Ammon's horn (tissue), 1 donor: ENCODE measurements at places on chromosomes 1 and 21.

DNA sequence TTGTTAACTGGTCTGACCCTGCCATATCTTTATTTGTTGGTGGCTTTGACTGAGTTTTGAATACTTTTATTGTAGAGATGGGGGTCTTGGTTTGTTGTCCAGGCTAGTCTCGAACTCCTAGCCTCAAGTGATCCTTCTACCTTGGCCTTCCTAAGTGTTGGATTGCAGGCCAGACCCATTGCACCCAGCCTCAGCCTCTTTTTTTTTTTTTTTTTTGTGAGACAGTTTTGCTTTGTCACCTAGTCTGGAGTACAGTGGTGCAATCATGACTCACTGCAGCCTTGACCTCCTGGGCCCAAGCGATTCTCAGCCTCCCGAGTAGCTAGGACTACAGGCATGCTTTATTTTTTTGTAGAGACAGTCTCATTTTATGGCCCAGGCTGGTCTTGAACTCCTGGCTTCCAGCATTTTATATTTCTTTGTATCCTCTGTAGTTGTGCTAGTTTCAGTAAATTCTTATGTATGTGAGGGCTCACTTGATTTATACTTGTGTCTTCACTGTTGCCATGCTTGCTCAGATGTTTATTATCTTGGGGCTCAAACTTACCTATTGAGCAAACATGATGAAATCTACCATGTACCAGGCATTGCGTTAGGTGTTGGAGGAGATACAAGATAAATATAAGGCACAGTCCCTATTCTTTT is 24.1 kb downstream of the THRAP3 start:
- no peak for DNase-seq

DNA sequence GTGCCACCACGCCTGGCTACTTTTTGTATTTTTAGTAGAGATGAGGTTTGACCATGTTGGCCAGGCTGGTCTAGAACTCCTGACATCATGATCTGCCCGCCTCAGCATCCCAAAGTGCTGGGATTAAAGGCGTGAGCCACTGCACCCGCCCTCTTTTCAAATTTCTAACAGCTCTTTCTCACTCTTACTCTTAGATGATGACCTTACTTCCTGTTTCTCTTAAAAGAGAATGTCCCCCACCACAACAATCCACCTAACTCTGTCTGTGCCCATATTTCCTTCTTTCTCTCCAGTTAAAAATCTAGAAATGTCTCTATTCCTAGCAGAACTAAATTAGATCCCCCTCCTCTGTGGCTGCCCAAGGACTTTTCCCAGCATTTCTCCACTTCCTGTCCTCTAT is 46.6 kb upstream of the RGS2 start:
- no peak for DNase-seq

GRCh38 chr21:43810505-43811261 is 21.3 kb downstream of the RRP1 start:
- DNase-seq = peak; percentile 74

DNA sequence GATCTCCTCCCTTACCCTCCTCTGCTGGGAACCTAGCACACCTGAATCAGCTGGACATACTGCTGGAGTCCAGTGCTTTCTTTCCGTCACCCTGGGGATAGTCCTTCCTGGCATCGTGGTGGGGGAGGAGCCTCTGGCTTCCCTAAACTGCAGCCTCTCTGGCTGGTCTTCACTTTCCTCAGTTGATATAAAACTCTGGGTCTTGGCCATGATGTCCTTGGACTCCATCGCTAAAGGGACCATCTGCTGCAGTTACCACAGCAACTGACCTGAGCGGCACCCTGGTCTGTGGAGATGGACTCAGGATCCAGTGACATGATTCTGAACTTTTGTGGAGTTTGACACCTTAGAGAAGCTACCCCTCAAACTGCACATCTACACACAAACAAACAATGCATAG is 22.8 kb downstream of the PARS2 start:
- no peak for DNase-seq

- no peak for DNase-seq
Measured at GRCh38 chr1:76993036-76993435, 125.8 kb downstream of the ST6GALNAC5 start.
